ENCODE measurements at places on chromosomes 5 and 9.

DNA sequence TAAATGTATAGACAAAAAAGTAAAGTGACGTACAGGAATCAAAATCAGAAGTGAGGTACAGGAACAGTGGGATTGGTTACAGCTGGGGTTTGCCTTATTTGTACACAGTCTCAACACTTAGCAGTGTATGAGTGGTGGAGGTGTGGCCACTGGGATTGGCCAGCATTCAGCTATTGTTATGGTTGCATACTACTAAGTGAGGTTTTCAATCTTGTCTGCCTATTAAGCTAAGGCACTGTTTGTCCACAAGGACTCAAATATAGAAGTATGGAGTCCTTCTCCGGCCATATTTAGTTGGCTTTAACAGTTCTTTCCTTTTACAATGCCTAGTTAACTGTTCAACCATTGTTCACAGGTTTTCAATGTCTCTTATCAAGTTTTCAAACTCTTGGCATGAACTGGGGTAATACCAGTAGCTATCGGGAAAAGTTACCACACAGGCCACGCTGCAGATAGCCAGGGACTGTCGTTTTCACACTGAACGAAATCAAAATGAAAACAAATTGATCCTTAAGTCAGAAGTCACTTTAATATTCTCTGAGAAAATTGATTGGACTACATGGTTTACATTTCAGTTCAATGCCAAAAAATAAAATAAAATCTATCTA lies 176.0 kb upstream of the FREM1 start:
- no peak for DNase-seq

GRCh38 chr9:122239722-122240121 lies 11.0 kb upstream of the LHX6 start:
- no peak for DNase-seq

- no peak for DNase-seq
Observed at GRCh38 chr9:76194896-76195295, 199.3 kb downstream of the RFK start.

GRCh38 chr9:136544964-136545691 lies 720 bp downstream of the NOTCH1 start:
- DNase-seq = peak; percentile 35

DNA sequence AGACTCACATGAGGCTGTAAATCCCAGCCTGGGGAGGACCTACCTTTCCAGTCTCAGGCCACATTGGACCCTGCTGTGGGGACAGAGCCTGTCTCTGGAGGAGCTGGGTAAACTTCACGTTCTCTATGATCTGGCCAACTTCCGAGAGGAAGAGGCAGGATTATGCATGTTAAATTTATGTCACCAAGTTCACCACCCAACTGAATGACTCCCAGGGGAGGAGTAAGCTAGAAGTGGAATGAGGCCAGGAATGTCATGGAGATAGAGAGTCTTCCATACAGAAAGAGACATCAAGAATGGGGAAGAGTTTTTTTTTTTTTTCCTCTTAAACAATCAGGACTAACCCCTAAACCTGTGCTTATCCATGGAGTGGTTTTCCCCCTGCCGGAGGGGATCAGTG lies 90.3 kb upstream of the PALM2AKAP2 start:
- no peak for DNase-seq

DNA sequence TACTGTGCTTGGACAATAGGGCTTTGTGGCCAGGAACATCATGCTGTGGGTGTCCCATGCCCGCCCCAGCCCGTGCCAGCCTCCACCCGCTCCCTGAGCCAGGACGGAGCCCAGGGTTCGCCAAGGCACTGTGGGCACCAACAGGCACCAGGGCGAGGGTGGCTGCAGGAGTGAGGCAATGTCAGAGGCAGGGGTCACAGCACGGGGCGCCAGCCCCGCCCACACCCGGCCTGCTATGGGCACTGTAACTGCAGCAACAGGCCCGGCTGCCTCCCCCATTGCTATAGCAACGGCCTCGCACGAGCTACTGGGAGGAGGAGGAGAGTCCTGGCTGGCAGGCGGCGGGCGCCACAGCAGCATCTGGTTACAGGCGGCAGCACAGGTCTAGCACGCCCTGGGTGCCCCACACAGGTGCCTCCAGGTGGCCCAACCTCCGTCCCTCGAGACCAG lies 2.5 kb downstream of the ABCA2 start:
- no peak for DNase-seq

DNA sequence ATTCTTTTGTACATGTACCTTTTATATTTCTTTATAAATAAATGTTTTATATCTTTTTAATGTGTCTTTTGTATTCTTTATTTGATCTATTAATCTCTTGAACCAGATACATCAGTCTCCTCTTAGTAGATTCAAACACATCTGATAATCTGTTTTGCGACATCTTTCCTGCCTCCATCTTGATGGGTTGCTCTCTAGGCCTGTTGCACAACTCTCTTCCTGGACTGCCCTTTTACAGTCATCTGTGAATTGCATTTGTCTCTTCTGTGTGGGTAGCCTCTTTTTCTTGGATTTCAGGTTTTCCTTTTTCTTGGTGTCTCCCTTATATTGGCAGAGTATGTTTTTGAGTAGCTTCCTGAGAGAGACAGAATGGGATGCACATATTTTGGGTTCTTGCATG lies 6.2 kb downstream of the ZFYVE16 start:
- DNase-seq = no peak

DNA sequence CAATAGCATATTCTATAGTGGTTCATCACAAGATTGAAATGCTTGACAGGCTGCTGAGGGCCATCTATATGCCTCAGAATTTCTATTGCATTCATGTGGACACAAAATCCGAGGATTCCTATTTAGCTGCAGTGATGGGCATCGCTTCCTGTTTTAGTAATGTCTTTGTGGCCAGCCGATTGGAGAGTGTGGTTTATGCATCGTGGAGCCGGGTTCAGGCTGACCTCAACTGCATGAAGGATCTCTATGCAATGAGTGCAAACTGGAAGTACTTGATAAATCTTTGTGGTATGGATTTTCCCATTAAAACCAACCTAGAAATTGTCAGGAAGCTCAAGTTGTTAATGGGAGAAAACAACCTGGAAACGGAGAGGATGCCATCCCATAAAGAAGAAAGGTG lies 43.8 kb downstream of the GCNT1 start:
- DNase-seq = no peak

DNA sequence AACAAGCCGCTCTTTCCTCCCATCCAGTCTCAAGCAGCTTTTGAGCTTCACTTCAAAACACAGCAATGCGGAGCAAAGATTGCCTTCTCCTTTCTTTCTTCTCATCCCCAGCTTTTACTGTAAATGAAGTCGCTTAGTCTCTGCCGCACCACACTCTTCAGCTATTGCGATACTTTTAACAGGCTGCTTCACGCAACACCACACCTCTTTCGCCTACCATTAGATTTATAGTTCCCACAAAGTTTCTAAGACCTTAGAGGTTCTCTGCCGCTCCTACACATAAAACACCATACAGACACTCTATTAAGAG lies 711 bp downstream of the PGGT1B start:
- no peak for DNase-seq

GRCh38 chr9:98356326-98356725 lies 100.9 kb upstream of the TBC1D2 start:
- DNase-seq = no peak

Data from stimulated activated CD8-positive, alpha-beta memory T cell treated with anti-CD3 and anti-CD28 coated beads, Interleukin-15, amount 100 ng/mL, for 4 hours (primary cell).